Stimulated activated CD8-positive, alpha-beta memory T cell treated with anti-CD3 and anti-CD28 coated beads, Interleukin-7, amount 100 ng/mL, for 1 hour (primary cell): ENCODE measurements at places on chromosomes 5 and 9.

- DNase-seq = no peak
These were observed at the start of gene PCDHAC1 for GRCh38 chr5:140925806-140926442. TSS of gene PCDHAC1 (plus strand) at chr5:140926299. CDS start at chr5:140926893, 594 bp downstream.

GRCh38 chr9:110077925-110078324, 130.0 kb downstream of the C9orf152 start:
- no peak for DNase-seq

DNA sequence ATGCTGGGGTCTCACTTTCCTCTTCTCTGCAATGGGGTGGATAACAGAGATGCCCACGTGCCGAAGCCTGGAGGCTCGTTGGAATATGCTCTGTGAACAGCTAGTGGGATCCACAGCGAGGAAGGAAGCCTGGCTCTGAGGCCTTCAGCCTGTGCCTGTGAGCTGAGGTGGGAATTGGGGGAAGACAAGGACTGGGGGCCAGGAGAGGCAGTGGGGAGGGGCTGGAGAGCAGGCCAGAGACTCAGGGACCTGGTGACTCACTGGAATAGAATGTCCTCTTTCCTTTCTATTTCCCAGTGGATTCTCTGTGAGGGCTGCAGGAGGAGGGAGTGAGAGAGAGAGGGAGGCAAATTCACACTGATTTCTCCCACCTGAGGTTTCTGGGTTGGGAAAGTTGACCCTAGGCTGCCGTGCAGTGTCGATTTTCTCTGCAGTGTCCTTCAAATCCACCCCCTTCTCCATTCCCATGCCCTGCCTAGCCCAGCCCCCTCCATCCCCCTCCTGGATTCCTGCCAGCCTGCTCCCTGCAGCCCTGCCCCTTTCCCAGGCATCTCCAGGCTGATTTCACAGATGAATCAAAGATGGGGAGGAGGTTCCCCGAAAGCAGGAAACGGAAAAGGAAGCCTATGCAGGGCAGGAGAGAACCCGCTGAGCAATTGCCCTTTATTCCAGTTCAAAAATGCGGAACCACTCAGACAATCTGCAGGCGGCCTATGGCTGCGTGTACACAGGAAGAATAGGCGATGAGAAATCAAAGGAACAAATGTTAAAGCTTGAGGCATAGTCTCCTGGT, 1.4 kb upstream of the SPAAR start:
- no peak for DNase-seq

DNA sequence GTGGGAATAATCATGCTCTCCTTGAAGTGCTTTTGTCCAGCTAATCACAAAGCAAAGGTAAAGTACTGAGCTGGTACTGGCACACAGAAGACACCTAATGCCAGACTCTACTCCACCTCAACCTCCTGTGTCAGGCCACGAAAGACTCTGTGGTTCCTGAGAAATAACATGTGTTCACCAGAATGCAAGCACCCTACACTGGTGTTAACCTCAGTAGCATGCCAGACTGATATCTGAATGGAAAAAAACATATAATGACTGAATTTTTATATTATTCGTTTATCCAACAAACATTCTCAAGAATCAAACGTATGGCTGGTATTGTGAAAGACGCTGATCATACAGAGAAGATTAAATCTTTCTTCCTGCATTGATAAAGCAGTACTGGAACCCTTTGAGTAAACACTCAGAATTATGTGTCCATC, 97.1 kb upstream of the IFNE start:
- DNase-seq = no peak

- DNase-seq = no peak
These were observed 10.4 kb upstream of the CMBL start for GRCh38 chr5:10317825-10318682.

DNA sequence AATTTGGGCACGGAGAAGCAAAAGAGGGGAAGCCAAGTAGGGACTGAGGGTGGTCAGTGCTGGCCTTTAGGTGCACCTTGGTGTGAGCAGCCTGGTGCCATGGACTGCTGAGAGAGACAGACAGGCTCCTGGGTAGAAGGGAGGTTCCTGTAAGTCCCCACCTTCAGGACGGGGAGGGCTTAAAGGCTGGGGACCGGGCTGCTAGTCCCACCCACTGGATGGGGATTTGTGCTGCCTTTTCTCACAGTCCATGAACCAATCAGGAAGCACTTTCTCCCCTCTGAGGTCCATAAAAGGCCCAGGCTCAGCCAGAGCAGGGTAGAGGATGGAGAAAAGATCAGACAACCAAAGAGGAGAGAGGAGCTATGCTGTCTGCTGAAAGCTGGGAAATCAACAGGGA, 15.2 kb downstream of the CDC25C start:
- DNase-seq = no peak

GRCh38 chr9:126228781-126229444, 97.7 kb upstream of the MVB12B start:
- DNase-seq = peak; percentile 41
